Skeletal muscle cell (primary cell): ENCODE measurements at places on chromosomes 2 and 18.
A peak's percentile ranks its signal among the peaks of the same experiment; 100 is the strongest.

- no peak for DNase-seq
Observed at GRCh38 chr18:48550101-48550729, 11.4 kb downstream of the CTIF start.

DNA sequence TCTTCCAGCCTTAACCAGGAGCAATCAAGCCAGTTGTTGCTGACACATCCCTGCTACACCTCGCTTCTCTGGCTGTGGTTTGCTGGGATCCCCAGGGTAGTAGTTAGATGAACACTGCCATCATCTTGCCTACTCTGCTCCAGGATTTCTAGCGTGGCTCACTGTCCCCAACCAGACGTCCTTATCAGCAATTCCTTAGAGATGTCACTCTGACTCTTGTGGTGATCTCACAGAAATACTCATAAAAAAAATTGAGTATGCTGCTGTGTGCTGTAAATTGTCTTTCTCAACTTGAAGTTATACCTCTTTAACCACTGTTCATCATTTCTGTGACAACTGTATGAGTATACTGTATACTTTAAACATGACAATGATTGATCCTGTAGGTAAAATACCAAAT, 63.2 kb downstream of the PLCL1 start:
- DNase-seq = no peak

DNA sequence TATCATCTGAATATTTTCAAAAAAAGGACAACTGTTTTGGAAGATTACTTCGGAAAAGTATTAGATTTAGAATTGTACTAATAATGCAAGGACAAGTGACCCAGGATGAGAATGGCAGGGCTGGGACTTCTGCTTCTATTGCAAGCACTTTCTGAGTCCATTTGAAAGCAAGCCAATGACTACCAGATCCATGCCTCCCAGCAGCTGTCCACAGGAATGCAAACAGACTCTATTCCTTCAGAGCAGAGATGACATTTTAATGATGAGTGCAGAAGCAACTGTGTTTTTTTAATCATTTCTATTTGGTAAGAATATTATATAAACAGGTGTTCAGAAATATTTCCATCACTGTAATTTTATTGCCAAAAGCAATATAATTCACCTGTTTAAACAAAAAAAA, 456.7 kb downstream of the SOX11 start:
- DNase-seq = peak; percentile 17

DNA sequence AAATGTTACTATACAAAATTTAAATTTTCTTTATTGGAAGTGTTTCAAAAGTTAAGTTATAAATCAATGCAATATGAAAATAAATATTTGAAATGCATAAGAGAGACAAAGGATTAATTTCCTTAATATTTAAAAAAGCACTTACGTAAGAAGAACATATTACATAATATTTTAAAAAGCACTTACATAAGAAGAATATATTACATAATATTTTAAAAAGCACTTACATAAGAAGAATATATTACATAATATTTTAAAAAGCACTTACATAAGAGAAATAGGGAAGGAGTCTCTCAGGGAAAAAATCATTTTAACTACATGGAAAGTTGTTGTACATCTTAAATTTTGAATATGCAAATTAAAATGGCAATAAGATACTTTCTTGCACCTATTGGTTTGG, 17.4 kb upstream of the B4GALT6 start:
- no peak for DNase-seq

GRCh38 chr2:36446294-36446693, 90.7 kb downstream of the CRIM1 start:
- DNase-seq = no peak

GRCh38 chr2:136247204-136247950, 129.4 kb upstream of the CXCR4 start:
- no peak for DNase-seq

DNA sequence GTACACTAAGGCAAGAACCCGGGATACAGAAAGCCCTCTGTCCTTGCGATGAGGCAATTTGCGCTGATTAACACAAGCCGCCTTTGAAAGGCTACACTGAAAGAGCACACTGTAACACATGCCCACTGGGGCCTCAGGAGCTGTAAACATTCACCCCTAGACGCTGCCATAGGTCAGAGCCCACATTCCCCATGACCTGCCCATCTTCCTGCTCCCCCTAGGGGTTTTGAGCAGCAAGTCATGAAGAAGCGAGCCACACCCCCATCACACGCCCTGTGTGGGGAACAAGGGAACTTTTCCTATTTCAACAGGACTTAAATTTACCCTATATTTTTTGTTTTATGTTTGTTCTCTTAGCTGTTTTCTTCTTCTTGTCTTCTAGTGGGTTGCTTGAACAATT, 47.8 kb upstream of the SLC4A10 start:
- DNase-seq = no peak

DNA sequence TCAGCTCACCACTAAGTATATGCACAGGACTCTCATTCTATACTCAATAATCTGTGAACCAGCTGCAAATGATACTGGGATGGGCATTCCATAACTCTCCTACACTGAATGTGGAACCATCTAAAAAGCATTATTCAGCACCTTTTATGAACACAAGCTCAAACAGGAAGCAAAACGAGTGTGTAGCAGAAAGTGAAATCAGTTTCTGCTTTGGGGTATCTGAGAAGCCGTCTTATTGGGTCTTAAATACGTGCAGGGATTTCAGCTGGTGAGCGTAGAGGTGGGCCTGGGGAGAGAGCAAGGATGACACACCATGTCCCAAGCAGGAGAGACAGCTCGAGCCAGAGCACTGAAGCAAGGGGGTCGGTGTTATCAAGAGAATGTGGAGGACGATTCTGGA, 120.0 kb upstream of the TTN start:
- no peak for DNase-seq

DNA sequence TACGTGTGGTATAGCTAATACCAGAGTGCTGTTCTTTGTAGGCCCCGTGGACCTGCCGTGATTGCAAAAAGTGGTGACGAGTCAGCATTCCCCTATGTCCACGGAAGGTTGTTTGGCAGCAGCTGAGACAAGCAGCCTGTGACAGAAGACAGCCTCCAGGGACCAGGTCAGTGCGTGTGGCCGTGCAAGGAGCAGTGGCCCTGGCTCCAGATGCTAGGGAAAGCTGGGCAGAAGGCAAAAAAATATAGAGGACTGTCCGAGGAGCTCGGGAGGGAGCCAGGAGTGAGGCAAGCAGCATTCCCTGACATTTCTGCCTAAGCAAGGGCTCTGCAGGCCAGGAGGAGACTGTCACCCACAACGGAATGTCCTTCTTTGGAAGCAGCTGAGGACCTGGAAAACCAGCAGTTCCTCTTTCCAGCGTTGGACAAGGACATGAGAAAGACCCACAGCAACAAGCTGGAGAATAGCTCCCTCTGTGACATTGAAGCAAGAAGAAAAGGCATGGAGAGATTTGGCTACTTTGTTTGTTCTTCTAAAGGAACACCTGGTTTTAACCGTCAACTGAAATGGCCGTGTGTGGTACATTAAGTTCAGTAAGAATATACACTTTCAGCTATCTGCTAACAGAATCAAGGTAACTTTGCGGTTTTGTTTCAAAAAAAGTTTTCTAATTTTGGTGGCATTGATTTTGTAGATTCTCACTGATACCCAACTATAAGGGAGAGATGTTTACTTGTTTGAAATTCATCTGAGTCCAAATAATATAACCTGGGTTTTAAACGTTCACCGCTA, 58.3 kb downstream of the NPAS2 start:
- no peak for DNase-seq

- no peak for DNase-seq
Observed at GRCh38 chr2:69945941-69946340, 15.5 kb downstream of the ASPRV1 start.

DNA sequence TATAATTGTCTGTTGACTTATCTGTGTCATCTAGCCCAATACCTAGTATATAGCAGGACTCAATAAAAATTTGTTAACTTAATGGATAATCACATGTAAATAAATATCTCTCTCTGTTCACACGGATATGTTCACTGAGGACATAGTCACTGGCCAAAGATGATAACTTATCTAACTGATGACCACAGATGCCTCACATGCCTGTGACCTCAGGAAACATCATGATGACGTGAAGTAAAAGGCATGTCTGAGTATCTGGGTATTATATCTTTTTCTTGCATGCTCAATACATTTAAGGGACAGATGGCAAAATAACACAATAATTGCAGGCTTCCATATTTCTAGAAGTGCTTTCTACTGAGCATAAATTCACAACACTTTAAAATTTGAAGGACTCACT, 41.4 kb upstream of the PARD3B start:
- DNase-seq = no peak

DNA sequence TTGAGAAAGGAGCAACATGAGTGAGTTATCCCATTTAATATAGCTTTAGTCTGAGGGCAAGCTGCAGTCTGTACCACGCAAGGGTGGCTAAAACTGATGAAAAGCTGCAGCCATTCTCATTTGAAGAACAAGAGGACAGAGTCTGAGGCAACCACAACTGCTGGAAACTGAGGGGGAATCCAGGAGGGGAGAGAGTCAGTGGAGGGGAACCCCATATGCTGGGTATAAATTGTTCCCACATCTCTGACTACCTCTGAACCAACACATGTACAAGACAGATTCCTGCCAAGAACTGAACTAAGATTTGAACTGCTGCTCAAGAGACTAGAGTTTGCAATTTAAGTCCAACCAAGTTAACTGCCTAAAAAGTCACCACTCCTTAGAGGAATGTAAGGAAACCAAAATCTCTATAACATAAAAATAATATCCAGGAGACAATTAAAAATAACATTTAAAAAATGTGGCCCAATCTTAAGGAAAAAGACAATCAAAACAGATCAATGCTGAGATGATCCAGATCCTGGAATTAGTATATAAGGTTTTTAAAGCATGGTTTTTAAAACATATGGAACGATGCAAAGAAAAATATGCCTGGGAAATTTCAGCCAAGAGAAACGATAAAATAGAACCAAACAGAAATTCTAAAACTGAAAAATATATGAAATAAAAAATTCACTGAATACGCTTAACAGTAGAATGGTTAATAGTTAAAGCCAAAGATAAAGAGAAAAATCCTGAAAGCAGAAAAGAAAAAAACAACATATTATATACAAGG, 11.2 kb downstream of the CWC22 start:
- DNase-seq = no peak

DNA sequence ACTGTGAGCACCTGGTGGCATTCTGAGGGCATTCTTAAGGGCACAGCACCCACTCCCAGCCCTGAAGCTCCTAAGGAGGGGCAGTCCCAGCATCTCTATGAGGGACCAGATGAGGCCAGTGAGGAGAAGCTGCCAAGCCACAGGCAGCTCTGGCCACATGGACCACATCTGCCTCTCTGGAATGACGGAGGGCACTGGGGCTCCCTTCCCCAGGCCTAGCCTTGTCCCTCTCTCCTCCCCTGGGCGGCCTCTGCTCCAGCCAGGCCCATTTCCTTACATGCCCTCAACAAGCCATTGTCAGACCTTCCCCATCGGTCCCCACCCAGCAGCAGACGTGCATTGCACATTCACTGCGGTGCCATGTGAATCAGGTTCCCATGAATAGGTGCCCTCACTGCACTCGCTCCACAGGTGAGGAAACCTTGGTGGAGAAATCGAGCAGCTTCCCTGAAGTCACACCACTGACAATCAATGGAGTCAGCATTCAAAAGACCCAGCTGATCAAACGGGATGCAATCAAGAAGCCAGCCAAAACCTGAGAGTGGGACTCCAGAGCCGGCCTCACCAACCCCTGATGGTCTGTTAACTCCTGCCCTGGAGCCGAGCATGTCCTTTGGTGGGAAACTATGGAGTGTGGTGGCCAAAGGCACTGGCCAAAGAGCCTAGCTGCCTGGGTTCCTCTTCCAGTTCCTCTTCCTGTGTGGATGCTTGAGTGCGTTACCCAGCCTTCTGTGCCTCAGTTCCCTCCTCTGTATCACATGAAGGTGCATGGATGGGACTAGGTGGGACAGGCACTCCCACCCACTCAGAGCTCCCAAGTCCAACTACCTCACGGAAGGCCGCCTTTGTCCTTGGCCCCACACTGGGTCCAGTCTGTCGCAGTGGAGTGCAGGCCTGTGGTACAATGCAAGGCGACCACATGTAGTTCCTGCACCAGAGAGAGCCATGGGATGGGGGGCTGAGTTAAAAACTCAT, 147.3 kb downstream of the ZFP36L2 start:
- no peak for DNase-seq

- DNase-seq = no peak
Observed at GRCh38 chr18:24465486-24465885, 5.0 kb downstream of the HRH4 start.

- no peak for DNase-seq
Observed at GRCh38 chr2:80222644-80223043, 81.9 kb downstream of the LRRTM1 start.

DNA sequence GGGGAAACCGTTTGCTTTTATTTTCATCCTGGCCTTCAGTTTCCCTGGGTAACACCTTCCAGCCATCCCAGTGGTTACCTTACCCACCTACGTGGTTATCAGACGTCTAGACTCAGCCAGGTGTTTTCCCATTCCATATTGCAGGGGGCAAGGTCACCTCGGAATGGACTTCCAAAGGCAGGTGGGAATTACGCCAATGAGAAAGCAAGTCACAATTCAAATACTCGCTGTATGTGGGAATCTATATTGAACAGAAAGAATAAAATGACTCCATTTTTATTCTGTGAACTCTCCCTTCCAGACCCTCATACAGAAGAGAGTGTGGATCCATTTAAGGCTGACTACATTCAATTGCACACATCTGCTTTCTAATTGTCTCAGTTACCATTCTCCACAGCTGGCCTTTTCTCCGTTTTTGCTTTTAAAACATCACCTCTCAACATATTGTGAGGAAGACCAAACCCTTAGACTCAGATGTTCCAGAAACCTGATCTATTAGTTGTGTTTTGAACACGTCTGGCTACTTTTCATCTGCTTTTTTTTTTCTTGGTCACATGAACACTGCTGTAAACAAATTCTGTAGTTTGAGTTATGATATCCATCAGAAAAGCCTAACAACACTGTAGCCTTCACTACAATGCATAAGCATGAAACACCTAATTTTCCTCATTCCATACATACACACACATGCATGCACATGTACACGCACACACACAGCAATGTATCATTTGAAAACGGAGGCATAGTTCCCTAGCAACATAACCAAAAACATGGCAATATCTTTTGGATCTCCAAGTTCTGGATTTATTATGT, 59.8 kb downstream of the BCL2 start:
- DNase-seq = no peak

DNA sequence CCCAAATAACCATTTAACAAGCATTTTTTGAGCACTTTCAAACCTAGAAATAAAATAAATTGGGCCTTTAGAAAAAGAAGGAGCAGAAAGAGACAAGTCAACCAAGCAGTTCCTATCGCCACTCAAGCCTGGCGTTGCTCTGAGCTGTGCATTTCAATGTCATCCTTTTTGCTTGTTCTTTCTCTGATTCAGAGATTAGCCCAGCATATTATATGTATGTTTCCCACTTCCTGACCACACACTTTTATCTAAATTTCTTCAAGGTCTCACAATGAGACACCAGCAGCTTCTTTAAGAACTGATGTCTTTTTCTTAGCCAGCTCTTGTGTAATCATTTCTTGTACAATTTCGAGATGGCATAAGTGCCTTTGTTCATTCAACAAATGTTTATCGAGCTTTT, 344.5 kb upstream of the ID2 start:
- DNase-seq = no peak
